ENCODE measurements at places on chromosomes 13 and 19. TPM values are rescaled to one million over a fixed set of nuclear protein-coding genes. Genes with fewer than 3 reads are reported as not detected.
A peak's percentile ranks its signal among the peaks of the same experiment; 100 is the strongest.

- peak; percentile 74 for DNase-seq
Observed at GRCh38 chr13:97226788-97227627, 4.9 kb downstream of the MBNL2 start.

DNA sequence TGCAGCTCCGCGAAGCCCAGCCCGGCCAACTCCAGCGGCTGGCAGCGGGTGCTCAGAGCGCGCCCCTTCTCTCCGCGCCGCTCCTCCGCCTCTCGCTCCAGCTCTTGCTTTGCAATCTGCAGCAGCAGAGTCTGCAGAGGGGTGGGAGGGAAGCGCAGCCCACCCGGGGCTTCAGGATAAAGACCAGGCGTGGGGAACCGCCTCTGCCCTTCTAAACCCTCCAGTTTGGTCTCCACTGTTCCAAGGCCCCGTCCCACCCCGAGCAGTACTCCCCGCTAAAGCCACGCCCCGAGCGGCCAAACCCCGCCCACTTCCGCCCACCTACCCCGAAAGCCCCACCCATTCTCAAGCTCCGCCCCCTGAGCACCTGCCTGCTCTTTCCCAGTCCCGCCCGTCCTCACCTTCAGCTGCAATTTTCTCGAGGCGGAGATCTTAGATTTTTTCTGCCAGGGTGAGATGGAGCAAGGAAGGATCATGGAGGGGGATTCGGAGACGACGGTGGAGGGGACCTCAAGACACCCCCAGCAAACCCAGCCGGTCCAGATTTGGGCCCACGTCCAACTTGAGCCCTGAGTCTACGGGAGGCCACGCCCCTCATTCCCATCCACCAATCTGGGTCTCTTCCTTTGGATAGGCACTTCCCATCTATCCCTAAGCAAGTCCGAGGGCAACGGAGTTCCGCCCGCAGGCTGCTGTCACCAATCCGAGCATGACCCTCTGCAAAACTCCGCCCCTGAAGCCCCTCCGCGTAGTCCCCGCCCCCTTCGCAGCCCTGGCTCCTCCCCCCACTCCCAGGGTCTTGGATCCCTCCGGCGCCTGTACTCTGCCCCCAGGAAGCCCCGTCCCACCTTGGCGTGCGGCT lies 1.1 kb downstream of the TNNI3 start:
- peak; percentile 77 for DNase-seq

GRCh38 chr19:29651622-29652394 lies 13.5 kb upstream of the PLEKHF1 start:
- DNase-seq, result no peak

DNA sequence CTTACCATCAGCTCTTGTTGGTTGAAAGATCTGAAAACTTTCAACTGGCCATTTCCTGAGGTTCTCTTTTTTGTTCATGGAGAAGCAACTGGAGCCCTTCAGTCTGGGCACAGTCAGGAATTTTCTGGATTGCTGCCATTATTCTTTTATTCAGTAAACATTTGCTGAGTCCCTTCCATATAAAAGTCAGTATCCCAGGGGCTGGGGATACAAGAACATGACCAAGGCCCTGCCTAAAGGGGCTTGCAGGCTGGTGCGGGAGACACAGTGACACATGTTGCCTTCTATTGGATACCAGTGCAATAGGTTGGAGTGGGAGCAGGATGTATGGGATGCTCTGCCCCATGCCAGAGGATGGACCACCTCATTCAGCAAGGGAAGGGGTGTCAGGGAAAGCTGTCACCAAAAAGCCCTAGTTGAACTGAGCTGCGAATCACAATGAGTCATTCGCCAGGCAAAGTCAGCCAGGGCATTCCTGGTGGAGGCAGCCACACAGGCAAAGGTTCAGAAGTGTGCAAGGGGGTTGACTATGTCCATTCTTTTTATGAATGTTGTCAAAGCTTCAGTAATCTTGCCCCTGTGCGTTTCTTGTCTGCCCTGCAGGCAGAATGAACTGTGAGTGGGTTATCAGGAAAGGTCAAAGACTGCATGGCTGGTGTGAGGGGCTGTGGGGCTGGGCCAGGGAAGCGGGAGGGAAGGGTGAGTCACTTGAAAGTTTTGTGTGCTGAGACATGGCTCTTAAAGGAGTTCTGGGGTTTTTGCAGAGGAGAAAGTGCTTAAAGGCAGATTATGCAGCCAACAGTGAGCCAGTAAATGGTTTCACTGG lies 395.9 kb downstream of the KCNRG start:
- no peak for DNase-seq

Gene ACP7
- total RNA-seq, result not detected

- peak; percentile 92 for DNase-seq
Observed at GRCh38 chr13:33723772-33724435, 94.0 kb upstream of the RFC3 start.

GRCh38 chr19:38658462-38659306 lies 11.2 kb downstream of the ACTN4 start:
- peak; percentile 71 for DNase-seq

- no peak for DNase-seq
Observed at GRCh38 chr13:21616880-21617279, 12.9 kb upstream of the MICU2 start.

Gene FBXO27
- 16.5 TPM for total RNA-seq

- no peak for DNase-seq
Observed at GRCh38 chr19:2303211-2303798, 4.6 kb downstream of the LINGO3 start.
